NCI-H1694 treated with DMSO at 0.1 percent for 48 hours (cell line): ENCODE measurements at places on chromosomes 6 and 20.

- no peak for DNase-seq
Measured at GRCh38 chr6:134379076-134379475, 61.2 kb upstream of the SGK1 start.

DNA sequence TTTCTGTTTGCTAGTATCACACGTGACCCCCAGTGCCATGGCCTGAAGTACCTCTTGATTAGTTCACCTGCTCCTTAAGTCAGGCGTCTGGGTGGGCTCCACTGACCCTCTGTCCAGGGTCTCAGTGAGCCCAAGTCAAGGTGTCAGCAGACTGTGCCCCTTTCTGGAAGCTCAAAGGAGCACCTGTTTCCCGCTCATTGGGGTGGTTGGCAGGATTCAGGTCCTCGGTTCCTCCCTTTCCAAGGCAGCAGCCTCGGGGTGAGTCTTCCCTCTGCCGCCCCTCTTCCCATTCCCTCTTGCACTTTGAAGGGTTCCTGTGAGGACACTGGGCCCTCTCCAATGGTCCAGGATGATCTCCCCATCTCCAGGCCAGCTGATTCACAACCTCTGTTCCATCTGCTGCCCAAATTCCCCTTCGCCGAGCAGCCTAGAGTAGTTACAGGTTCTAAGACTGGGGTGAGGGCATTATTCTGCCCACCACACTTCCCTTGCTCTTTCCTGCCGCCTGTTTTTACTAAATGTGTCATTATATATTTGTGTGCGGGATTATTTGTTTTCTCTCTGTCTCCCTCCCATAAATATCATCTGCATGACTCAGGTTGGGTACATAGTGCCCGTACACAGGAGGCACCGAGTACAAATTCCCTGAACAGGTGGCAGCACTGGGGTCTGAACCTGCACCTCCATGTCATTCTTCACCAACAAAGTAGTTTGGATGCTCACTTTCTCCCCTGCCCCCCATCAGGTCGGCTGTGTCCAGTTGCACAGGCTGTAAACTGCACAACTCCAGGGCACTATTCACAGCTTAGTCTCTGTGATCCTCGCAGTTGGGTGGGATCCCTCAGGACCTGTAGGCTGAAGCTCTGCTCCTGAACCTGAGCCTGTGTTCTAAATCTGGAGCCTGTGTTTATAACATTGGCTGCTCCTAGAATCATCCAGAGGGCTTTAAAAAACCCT lies 58.5 kb downstream of the RBM38 start:
- DNase-seq, result no peak

DNA sequence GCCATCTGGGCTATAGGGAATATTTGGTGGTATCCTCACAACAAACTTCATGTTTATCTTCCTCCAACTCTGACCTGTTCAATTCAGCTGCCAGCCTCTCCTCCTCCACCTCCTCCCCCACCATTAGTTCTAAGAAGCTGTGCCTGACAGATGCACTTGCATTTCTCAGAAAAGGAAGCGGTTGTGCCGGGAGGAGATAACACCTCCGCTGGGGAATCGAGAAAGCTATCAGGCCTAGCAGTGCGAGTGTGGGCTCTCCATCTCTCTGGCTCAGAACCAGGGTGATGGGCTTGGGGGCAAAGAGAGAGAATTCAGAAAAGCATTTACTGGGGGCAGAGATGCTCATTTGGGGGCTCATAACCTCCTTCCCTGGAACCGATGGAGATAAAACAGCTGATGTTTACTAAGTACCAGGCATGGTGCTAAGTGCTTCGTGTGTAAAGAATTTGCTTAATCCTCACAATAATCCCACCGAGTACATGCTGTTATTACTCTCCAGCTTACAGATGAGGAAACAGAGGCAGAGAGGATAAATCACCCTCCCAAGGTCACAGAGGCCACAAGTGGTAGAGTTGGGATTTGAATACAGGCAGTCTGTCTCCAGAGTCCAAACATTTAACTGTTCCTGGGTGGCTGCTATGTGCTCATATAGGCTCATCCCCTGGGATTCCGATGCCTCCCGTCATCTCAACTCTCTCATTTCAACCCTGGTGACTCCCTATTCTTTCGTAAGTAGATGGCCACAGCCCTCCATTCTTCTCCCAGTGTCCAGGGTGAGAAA lies 38.3 kb downstream of the COX4I2 start:
- DNase-seq, result no peak

- no peak for DNase-seq
Measured at GRCh38 chr20:63772781-63773518, 33.4 kb downstream of the SLC2A4RG start.

DNA sequence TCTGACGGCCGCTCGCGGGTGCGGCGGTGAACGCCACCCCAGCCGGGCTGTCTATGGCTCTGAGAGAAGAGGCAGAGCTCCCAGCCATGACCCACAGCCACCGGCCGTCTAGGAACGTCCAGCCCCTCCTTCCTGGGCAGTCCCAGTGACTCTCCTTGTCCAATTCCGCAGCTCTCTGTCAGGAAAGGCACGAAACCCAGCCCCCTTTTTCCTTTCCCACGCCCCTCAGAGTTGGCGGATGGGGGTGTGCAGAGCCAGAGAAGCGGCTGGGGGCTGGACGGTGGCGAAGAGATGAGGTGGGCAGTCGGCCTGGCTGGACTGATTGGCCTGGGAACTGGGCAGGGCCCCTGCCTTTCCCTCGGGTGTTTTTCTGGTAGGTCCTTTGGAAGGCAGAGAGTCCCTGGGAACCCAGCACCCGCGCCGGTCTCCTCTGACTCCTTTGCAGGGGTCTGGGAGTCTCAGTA lies 1.5 kb downstream of the EBF4 start:
- DNase-seq, result no peak

GRCh38 chr6:149286905-149287304 lies 30.6 kb upstream of the TAB2 start:
- DNase-seq, result no peak

- DNase-seq, result no peak
Measured at GRCh38 chr6:157541618-157542413, 160.8 kb downstream of the ZDHHC14 start.

GRCh38 chr6:27076116-27076515 lies 171.4 kb upstream of the PRSS16 start:
- no peak for DNase-seq

GRCh38 chr6:27834384-27834783 lies 77.8 kb downstream of the OR2B2 start:
- no peak for DNase-seq

DNA sequence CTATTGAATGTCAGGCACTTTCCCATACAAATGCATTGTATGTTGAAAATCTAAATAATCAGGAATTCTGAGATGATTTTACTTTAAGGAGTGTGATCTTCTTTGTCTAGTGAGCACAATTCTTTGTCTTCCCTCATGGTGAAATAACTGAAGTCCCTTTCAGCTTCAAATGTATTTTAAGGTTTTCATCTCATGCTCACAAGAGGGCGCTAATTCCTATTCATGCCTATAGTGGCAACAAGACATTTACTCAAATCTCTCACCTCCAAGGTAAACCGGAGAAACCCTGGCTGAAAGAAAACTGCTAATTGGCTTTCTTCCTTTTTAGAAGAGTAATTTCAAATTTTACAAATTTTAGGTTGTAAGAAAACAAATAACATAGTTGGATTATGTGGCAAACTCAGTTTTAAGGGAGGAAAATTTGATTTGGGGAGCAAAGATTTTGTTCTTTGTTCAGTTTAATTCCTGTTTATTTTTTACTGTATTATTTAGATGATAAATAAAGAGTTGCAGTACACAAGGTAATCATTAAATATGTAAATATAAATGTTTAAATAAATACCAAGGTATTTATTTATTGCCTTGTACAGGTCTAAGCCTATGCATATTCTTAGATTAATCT lies 69.1 kb downstream of the SLC35F1 start:
- DNase-seq, result peak; percentile 13

DNA sequence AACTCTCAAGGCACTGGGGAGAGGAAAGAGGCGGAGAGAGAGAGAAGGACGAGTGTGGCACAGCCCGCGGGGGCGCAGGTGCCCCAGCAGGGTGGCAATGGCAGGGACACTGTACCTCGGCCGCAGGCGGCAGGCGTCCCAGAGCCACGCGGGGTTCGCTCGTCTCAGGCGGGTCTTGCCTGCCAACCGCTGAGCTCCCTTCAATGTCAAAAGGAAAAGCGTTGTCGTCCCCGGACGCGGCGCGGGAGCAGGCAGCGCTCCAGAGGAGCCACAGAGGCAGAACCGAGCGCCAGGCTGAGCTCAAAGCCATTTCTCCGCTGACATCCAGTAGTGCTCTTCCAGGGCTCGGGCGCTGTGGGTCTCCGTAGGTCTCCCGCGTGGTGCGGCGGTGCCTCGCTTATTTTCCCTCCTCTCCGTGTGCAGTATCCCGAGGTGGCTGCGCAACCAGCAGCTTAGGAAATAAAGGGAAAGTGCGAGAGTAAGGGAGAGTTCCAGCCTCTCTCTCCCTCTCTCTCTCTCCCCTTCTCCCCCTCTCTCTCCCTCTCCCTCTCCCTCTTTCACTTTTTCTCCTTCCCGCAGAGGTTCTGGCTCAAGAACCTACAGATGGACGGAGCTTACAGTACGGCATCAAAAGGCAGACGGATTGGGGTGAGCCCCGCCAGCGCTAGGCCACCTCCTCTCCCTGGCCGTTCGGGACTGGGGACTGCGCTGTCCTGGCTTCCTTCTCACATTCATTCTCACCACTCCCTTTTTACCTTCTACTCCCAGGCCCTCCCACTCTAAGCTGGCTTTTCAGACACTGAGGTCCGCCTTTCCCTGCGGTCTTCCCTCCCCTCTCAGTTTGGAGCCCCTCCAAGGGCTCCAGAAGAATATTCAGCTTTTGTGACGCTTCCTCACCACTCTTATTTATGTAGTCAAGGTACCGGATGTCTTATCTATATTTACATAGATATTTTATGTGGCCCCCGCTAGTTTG lies at the start of gene LAMA4:
LAMA4 (minus strand) TSS at position 727 of the 976 bp plus-strand sequence; CDS start at position 310, 417 bp downstream.
- no peak for DNase-seq

DNA sequence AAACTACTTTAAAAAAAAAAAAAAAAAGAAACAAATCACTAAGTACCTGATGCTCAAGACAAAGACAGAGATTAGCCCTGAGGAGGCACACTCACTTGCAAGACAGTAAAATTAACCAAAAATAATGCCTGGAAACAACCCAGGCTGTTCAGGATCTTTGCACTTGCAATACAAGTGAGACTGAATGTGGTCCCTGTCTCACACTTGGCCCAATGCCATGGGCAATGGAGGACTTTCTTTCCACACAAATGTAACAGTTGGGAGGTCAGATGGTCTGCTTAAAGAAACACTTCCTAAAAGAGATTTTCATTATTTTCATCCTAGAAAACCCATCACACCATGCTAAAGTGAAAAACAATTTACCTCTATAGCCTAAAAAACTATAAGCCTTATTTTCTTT lies 16.2 kb downstream of the STAU1 start:
- DNase-seq, result no peak

DNA sequence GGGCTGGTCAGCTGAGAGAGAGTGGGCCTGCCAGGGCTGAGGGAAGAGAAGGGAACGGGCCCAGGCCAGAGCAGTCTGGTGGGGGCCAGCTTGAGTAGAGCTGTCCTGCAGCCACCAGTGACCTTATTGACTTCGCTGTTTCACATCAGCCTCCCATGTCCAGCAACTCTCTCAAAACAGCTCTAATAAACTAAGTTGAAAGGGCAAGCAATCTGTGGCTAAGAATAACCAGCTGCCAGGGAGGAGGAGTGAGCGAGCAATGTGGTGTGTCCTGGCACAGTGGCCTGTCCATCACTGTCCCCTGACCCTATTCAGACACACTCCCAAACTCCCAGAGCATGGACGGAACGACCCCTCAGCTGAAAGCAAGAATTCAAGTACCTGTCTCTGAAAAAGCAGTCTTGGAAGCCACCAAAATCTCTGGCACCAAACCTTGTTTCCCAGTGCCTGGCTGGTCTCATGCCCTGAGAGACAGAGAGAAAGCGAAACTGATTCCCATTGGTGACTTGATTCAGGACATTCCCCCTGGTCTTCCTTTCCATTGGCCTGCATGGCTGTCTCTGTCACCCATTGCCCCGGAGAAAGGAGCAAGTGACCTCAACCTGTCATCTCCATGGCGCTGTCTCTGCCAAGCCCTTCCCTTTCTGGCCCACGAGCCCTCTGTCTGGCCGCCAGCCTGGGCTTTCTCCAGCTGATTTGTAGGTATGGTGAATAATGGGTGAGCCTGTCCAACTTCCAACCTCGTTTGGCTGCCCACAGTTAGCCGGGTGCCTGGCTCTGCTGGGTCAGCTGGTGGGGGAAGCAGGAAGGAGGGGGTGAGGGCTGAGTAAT lies at the start of gene DDO:
DDO (minus strand) TSS at position 490 of the 831 bp plus-strand sequence. CDS start 2,113 bp downstream, outside the sequence.
- DNase-seq, result no peak

- no peak for DNase-seq
Measured at GRCh38 chr20:32124916-32125454, 15.5 kb downstream of the TM9SF4 start.

DNA sequence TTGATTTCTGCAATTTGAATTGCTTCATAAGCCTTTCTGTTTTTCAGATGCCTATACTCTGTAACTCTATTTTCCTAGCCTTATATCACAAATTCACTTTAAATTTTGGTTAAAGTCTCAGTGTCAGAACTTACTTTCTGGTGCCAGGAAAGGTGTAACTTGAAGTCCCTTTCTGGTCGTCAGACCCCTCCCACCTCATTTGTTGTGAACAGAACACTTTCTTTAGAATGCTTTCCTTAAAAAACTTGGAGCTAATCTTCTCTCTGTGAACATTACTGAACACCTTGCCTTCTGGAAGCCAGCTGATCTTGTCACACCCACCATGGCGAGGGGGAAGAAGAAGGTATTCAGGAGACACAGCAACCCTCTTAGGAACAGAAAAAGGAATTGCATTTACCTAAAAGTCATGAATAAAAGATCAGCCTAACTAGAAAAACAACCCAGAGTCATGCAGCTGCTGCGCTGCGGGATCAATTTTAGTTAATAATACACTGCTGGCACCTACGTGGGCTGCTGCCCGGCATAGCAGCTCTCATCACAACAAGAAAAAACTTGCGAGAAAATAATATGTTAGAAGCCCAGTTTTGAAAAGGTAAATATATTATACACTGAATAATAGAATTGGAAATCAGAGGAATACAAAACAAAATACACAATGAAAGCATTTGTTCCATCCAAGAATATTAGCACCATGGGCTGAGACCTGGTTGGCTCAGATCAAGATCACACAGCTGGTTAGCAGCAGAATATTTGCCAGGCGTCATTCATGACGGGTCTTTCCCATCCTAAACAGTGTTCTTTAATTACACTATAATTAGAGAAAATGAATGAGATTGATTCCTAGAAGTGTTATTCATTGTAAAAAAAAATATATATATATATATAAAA lies 5.8 kb upstream of the FAM217A start:
- DNase-seq, result no peak

DNA sequence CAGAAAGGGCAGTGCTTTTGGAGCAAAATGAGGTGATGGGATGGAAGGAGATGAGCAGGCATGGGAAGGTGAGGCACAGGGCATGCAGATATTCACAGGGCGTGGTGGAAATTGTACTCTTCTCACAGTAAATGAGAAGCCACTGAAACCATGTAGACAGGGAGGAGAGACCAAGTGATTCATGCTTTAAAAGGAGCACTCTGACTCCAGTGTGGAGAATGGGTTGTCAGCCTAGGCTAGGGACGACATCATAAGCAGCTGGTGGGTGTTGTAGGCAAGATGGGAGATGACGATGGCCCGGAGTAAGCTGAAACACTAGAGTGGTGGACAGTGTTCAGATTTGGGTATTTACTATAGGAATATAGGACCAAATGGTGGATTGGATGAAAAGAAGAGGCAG lies 18.4 kb downstream of the PDE7B start:
- DNase-seq, result no peak

- DNase-seq, result peak; percentile 28
Measured at GRCh38 chr6:33854572-33855030, 50.8 kb upstream of the MLN start.
